CD4-positive, alpha-beta T cell (primary cell): ENCODE measurements at places on chromosomes 2 and 18.

DNA sequence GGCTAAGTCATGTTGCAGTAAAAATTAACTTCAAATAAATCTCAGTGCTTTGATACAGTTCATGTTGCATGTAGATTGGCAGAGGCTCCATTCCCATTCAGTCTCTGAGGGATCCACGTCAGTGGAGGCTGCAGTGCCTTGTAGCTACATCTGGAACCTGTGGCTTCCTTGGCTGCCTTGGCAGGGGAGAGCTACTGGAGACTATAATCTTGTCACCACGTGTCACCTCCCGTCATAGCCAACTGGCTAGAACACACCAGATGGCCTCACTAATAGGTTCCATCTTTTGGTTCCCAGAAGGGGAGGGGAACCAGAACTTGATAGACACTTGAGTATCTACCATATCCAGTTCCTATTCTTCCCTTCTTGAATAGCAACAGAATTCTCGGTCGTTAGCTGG, 28.4 kb downstream of the E2F6 start:
- H3K4me1 ChIP-seq = no peaks in the 10 kb centered on the region
- no peak overlapping the region for H3K27ac ChIP-seq

GRCh38 chr2:172735582-172736423, at the start of gene RAPGEF4:
Gene RAPGEF4 (plus strand): TSS chr2:172735845. CDS start chr2:172735984, 139 bp downstream.
- H3K36me3 ChIP-seq = no peaks in the 10 kb centered on the region
- peaks cover 9% of the 10 kb centered on the region for H3K4me1 ChIP-seq
- peaks cover 47% of the 10 kb centered on the region for H3K27me3 ChIP-seq

DNA sequence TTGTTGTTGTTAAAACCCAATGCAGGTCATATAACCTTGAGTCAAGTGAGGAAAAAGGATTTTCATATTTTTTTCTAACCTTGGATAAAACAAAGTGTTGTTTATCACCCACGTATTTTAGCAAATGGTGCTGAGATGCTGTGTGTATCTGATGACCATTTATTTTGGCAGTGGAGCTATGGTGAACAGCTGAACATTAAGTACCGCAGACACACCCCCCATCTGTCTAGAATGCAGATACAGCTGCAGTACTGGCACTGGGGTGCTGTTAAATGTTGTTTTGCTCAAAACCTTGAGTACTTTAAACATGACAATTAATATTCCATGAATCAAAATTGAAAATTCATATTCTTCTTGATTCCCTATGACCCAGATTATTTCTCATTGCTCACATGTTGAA, 773.3 kb upstream of the SLC39A10 start:
- H3K36me3 ChIP-seq = no peaks in the 10 kb centered on the region
- H3K4me1 ChIP-seq = no peaks in the 10 kb centered on the region
- H3K4me3 ChIP-seq = no peak overlapping the region
- no peaks in the 10 kb centered on the region for H3K27me3 ChIP-seq

GRCh38 chr2:33373986-33374385, 102.5 kb upstream of the RASGRP3 start:
- H3K4me1 ChIP-seq = no peaks in the 10 kb centered on the region
- no peak overlapping the region for H3K27ac ChIP-seq
- H3K36me3 ChIP-seq = no peaks in the 10 kb centered on the region
- H3K27me3 ChIP-seq = no peaks in the 10 kb centered on the region

DNA sequence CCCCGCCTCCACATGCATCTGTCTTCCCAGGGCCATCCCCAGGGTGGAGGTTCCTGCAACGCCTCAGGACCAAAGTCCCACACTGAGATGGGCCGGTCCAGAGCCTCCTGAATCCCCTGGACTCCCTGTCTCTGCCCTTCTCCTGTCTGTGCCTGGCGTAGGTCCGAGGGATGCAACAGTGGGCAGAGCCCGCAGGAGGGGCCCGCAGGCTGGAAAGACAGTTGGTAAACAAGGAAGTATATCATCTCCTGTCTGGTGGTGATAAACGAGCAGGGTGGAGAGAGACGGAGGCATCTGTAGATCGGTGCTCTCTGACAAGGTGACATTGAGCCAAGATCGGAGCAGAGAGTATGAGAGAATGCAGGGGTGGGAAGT, 72.6 kb upstream of the RAB6C start:
- no peak overlapping the region for H3K4me3 ChIP-seq
- H3K27me3 ChIP-seq = no peaks in the 10 kb centered on the region
- H3K27ac ChIP-seq = no peak overlapping the region

DNA sequence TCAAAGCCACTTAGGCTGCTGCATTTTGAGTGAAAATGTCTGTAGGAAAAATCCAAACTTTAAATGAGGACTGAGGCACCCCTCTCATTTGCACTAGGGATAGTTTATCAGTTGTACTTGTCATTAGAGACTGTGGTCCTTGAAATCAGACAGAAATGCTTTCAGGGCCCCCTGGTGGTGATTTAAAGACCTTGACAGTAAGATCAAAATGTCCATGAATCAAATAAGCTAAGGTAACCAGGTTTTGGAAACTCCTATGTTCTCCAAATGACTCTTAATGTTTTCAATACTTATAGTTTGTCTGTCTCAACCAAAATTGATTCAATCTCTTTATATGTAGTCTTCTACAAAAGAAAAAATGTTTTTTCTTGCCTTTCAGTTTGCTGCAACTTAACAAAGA, 28.8 kb upstream of the DDX18 start:
- no peaks in the 10 kb centered on the region for H3K27me3 ChIP-seq
- no peaks in the 10 kb centered on the region for H3K4me1 ChIP-seq
- peak; percentile 40 for DNase-seq
- no peak overlapping the region for H3K4me3 ChIP-seq

- no peaks in the 10 kb centered on the region for H3K4me1 ChIP-seq
- no peak overlapping the region for H3K27ac ChIP-seq
- H3K27me3 ChIP-seq = no peaks in the 10 kb centered on the region
- H3K36me3 ChIP-seq = no peaks in the 10 kb centered on the region
Measured at GRCh38 chr2:193743089-193743488, 1548.4 kb upstream of the TMEFF2 start.

GRCh38 chr2:232773815-232774214, 2.5 kb downstream of the KCNJ13 start:
- peaks cover 24% of the 10 kb centered on the region for H3K36me3 ChIP-seq
- no peak overlapping the region for H3K4me3 ChIP-seq
- no peak overlapping the region for H3K27ac ChIP-seq
- H3K27me3 ChIP-seq = no peaks in the 10 kb centered on the region
- H3K4me1 ChIP-seq = peaks cover 9% of the 10 kb centered on the region

- H3K27me3 ChIP-seq = no peaks in the 10 kb centered on the region
- DNase-seq = no peak
- no peak overlapping the region for H3K27ac ChIP-seq
- peaks cover 10% of the 10 kb centered on the region for H3K4me1 ChIP-seq
Measured at GRCh38 chr2:118085173-118086023, 2.9 kb upstream of the INSIG2 start.

DNA sequence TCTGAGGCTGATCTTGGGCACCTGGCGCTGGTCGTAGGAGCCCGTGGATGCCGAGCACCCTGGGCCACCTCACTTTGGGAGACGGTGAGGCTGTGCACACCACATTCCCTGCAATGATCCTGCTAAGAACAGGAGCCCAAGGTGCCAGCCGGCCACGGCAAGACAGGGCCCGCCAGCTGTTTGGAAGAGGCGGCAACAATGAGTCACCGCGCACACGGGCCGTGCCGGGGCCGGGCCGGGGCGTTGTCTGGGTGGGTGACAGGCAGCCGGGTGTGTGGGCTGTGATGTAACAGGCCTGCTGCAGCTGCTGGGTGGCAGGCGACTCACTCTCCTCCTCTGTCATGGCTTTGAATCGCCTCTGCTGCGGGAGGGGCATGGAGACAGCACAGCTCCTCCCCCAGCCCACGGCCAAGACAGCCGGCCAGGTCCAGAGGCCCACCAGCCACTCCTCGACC, 49.7 kb upstream of the ODC1 start:
- peak; percentile 69 for DNase-seq
- H3K27ac ChIP-seq = no peak overlapping the region
- H3K4me1 ChIP-seq = peaks cover 24% of the 10 kb centered on the region
- H3K36me3 ChIP-seq = no peaks in the 10 kb centered on the region
- no peaks in the 10 kb centered on the region for H3K27me3 ChIP-seq

DNA sequence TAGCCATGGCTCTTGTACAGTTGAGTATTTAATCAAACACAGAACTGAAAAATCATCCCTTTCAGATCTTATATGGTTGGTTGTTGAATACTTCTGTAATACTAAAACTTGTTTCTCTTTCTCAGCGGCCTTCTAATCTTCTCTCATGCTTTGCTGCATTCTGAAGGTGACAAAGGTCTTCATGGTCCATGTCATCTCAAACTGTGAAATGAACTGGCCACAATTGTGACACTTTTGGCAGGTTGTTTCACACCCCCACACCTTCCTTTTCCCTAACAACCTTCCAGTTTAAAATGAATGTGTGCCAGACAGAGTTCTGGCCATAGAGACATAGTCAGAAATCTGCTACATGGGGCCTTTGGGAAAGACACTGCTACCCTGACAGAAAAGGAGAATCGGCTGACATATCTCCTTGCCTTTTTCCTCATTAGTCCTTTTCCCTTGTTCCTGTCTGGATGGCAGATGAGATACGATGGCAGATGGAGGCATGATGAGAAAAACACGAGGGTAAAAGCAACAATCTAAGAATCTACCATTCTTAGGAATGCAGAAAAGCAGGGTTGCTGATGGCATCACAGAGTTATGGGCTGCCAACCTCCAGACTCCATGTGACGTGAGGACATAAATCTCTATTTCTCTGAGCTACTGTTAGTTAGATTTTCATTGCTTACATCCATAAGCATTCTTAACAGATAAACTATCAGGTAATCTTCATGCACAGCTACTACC, 106.5 kb downstream of the PIGN start:
- no peaks in the 10 kb centered on the region for H3K4me1 ChIP-seq
- DNase-seq = no peak
- H3K36me3 ChIP-seq = no peaks in the 10 kb centered on the region
- no peak overlapping the region for H3K27ac ChIP-seq
- no peaks in the 10 kb centered on the region for H3K27me3 ChIP-seq

- no peaks in the 10 kb centered on the region for H3K27me3 ChIP-seq
- no peaks in the 10 kb centered on the region for H3K4me1 ChIP-seq
- no peak overlapping the region for H3K27ac ChIP-seq
Measured at GRCh38 chr2:167826906-167827305, 420.5 kb downstream of the STK39 start.

- no peaks in the 10 kb centered on the region for H3K4me1 ChIP-seq
- H3K4me3 ChIP-seq = no peak overlapping the region
- no peaks in the 10 kb centered on the region for H3K36me3 ChIP-seq
- H3K27me3 ChIP-seq = no peaks in the 10 kb centered on the region
Measured at GRCh38 chr2:28488083-28488830, 7.6 kb upstream of the PLB1 start.

GRCh38 chr2:200253639-200254038, 52.9 kb upstream of the SPATS2L start:
- no peaks in the 10 kb centered on the region for H3K27me3 ChIP-seq
- DNase-seq = no peak
- H3K36me3 ChIP-seq = no peaks in the 10 kb centered on the region
- H3K4me3 ChIP-seq = no peak overlapping the region
- no peaks in the 10 kb centered on the region for H3K4me1 ChIP-seq

DNA sequence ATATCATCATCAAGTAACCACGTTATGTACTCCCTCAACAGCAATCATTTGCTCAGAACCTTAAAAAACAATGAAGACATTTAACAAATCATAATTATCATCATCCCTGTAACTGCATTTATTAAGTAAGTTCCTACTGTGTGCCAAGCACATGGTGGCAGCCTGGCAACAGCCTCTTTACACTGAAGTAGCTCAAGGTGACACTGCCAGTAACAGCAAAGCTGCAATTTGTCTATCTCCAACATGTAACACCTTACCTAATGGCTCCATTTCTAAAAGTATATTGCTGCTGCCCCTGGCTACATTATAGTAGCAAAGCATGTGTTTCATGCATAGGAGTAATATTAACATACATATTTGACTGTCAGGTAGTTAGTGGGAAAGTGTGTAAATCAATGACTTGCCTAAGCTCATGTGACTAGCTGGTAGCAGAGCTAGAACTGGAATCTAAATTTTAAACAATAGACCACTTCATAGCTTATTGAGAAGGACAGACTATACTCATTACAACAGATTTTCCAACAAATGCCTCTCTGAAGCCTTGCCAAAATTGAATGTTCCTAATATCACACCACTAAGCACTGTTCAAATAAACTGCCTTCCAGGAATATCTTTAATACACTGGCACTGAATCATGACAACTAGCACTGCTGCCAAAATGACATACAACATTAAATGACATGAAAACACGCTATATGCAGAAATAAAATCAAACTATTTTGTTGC, 86.7 kb downstream of the L3MBTL4 start:
- H3K4me1 ChIP-seq = no peaks in the 10 kb centered on the region
- H3K36me3 ChIP-seq = no peaks in the 10 kb centered on the region
- no peak overlapping the region for H3K4me3 ChIP-seq
- no peak overlapping the region for H3K27ac ChIP-seq

GRCh38 chr2:71100195-71100964, 29.6 kb downstream of the MCEE start:
- DNase-seq = peak; percentile 25
- H3K27me3 ChIP-seq = no peaks in the 10 kb centered on the region
- no peak overlapping the region for H3K4me3 ChIP-seq
- H3K36me3 ChIP-seq = no peaks in the 10 kb centered on the region
- H3K4me1 ChIP-seq = no peaks in the 10 kb centered on the region

GRCh38 chr18:41905786-41906527, 49.1 kb upstream of the PIK3C3 start:
- peaks cover 4% of the 10 kb centered on the region for H3K4me1 ChIP-seq
- no peak overlapping the region for H3K4me3 ChIP-seq
- H3K27me3 ChIP-seq = no peaks in the 10 kb centered on the region
- no peak for DNase-seq

DNA sequence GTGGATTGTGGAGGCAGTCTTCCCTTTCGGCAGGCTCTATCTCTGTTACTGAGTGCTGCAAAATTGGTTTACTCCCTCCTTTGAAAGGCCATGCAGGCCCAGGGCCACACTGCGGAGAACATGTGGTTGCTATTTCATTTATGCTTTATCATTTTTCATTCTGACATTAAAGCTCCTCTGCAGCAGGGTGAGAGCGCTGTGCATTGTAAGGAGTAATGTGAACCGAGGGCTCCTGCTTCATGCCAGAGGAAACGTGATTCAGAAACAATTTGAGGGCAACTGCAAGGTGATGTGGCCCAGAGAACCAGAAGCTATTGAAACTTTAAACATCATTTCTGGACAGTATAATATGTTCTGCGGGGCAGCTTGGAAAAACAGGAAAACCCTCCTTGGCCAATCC, 341.6 kb upstream of the NT5C1B start:
- no peak for DNase-seq
- H3K4me1 ChIP-seq = no peaks in the 10 kb centered on the region
- H3K4me3 ChIP-seq = no peak overlapping the region
- no peak overlapping the region for H3K27ac ChIP-seq
